Activated CD4-positive, alpha-beta T cell treated with anti-CD3 and anti-CD28 coated beads, Interleukin-2, amount 10 ng/mL, durations not matched to agents 24 days and 14 days (primary cell): ENCODE measurements at places on chromosomes 2 and 18. TPM values are rescaled to one million over a fixed set of nuclear protein-coding genes. Genes with fewer than 3 reads are reported as not detected.
A peak's percentile ranks its signal among the peaks of the same experiment; 100 is the strongest.

- DNase-seq = no peak
Observed at GRCh38 chr2:135563793-135564192, 32.5 kb downstream of the R3HDM1 start.

- no peak for DNase-seq
Observed at GRCh38 chr2:86703704-86704361, 16.3 kb upstream of the RMND5A start.

DNA sequence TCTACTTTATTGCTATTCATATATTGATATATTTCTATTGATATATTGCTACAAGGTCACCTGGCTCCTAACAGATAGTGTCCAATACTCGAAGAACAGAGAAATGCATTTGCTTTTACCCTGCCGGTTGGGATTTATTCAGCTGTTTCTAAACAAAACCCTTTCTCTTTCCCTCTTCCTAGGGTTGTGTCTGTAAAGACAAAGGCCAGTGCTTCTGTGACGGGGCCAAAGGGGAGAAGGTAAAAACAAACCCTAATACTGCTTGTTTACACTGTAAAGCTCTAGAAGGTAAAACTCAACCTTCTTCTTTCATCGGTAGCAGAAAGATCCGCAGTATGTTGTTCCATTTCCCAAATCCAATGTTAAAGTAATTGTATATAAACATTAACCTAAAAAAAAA is 73.4 kb downstream of the COL4A3 start:
- DNase-seq = no peak

GRCh38 chr18:63292831-63293683 is 26.5 kb downstream of the BCL2 start:
- DNase-seq = no peak

DNA sequence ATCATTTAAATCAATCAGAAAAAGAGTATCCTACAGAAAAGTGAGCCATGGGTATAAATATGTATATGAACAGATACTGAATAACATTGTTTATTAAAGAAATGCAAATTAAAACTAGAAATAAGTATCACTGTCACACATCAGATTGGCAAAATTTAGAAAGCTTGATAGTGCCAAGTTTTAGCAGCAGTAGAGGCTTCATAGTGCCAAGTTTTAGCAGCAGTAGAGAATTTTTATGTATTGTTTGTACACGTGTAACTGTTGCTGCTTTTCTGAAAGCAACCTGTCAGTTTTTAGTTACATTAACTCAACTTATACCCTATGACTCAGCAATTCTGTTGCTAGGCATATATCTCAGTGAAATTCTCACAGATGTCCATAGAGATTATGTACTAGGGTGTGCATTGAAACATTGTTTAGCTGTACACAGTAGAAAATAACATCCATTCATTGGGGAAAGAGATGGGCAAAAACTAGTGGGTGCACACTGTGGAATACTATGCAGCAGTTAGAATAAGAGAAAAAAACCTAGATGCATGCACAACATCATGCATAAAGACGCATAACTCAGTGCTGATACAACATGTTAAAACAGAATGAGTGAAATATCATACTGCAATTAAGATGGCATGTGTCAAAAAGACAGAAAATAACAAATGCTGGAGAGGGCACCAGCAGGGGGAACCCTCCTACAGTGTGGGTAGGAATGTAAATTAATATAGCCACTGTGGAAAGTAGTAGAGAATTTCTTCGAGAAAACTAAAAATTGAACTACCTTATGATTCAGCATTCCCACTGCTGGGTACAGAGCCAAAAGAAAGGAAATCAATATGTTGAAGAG is 294.5 kb upstream of the NT5C1B start:
- no peak for DNase-seq

DNA sequence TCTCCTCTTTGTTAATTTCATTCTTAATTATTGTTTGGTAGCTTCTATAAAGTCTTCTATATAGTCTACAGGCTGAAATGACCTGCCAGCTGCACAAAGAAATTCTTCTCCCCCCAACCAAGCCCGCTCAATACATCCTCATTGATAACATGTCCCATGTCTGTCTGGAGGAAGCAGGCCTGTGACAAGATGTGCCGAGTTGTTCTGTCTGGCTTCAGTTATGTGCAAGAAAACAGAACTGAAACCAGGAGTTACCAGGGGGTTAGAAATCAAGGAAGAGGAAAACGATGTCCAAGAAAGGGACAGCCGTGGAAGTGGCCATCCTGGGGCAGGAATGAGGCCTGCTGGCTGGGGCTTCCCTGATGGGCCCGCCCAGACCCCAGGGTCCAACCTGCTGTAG is 57.6 kb downstream of the MTCL1 start:
- DNase-seq = no peak

DNA sequence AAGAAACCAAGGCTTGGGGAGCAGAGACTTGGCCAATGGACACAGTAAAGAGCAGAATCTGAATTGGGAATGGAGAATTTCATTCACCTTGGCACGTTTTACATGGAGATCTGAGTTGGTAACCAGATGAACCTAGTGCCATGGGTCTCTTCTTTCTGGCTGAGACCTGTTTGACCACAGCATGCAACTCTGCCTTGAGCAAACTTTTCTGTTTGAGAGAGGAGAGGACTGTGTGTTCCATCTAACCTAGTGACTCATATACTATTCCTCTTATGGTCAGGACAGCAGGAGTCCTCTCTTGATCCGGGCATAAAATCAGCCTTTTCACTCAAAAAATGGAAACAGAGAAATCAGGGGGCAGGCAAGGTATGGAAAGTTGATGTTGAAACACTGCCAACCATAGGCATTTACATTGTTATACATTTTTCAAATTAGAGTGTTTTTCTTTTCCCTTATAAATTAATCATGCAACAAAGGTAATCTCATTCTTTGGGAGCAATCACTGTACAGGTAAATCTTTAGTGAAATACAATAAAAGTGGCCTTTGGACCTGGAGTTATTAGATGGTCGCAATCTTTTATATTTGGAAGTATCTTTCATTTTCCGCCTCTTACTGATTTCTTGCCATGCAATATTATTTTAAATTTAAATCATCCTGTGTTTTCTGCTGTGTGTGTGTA is 86.7 kb downstream of the NRP2 start:
- DNase-seq = no peak

DNA sequence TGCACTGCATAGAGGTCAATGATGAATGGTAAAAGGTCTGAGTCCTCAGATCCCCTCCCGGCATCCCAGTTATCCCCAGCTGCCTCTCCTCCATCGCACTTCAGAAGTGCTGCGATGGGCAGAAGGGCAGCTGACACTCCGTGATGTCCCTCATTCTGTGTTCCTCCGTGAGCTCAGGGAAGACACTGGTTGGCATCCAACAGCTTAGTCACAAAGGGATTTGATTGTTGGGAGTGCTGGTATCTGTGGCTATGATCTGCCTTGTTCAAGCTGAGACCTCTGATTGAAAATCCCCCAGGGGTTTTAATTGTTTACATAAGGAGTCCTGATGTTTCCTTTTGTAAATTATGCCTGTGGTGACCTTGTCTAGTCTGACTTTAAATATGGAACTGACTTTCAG is 19.0 kb upstream of the SAG start:
- DNase-seq = no peak

DNA sequence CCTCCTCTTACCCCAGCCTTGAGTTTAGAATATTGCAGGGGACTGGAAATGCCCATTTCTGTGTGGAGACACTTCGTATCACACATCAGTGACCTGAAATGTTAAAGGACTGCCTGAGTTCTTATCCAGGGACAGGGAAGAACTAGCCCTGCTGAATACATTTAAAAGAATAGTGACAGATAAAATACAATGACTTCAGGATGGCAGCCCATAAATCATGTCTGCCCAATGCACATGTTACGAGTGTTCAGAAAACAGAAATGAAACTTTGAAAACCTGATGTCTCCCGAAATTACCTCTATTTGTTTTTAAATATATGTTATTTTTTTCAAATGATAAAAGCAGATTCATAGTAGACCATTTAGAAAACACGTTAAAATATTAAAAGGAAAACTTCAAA is 22.3 kb upstream of the RAB12 start:
- DNase-seq = no peak

DNA sequence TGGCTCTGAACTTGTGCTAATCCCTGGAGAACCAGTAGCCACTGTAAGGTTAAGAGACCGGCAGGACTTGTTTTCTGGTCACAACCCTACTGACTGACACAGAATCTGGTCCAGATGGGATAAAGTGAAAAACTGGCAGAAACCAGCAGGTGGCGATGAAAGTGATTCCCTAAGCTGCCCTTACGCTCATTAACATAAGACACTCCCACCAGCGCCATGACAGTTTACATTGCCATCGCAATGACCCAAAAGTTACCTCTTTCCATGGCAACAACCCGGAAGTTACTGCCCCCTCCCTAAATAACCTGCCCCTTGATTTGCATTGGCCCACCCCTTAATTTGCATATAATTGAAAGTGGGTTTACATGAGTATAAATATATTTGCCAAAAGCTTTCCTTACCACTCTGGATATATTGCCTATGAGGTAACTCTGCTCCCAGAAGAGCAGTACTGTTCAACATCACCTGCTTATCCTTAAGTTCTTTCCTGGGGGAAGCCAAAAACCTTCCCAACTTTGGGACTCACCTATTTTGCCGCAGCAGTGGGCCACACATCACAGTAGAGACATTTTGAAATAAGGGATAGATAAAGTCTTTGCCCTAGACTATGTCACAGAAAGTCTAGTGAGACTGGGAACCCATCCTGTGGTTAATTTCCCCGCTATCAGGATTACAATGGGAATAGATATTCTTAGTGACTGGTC is 35.8 kb upstream of the AFF3 start:
- DNase-seq = peak; percentile 62

DNA sequence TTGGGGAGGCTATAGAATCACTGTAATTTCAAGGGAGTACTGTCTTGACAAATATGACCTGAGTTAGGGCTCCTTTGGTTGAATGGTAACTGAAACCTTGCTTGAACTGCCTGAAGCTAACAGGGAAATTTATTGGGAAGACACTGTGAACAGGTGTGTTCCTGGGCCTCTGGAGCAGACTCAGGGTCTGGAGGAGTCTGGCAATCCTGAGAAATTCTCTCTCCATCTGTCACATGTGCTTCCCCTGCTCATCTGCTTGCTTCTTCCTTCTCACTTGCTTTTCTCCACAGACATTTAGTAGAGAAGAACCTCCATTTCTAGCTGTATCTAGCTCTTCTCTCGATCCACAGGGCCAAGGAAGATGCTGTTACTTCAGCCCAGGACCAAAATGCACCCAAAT is 476.5 kb downstream of the LRP1B start:
- no peak for DNase-seq

- DNase-seq = peak; percentile 95
Observed at GRCh38 chr2:85826990-85827878, 61.6 kb downstream of the ST3GAL5 start.

DNA sequence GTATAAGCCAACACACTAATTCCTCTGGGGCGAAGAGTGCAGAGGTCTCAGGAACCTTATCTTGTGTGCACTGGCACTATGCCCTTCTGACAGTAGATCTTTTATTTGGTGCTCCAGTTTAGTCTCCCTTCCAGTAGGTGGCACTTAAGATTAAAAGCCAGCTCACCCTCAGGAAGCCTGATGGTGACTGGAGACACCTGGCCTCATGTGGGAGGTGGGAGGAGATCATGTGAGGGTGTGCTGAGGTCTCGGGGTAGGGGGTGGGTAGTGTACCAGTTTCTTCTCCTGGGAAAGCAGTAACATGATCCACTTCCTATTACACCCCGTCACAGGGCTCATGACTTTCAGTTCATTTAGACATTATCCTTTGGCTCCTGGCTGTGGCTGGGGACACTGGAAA is 654.9 kb downstream of the ADCYAP1 start:
- no peak for DNase-seq

DNA sequence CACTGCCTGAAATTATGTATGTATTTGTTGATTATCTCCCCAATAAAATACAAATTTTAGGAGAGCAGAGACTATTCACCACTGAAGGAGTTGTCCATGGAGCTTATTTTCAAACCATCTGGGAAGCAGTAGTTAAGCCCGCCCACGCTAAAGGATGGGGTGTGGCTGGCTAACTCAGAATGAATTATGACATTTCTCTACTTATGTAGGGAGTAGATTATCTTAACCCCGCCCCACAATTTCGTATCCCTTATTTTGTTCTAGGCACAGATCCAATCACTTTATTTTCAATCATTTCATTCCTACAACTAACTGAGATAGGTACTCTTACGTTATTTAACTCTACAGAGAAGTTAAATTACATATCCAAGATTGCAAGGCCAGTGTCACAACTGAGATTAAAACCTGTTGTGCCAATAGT is 1.4 kb upstream of the LAPTM4A start:
- no peak for DNase-seq

DNA sequence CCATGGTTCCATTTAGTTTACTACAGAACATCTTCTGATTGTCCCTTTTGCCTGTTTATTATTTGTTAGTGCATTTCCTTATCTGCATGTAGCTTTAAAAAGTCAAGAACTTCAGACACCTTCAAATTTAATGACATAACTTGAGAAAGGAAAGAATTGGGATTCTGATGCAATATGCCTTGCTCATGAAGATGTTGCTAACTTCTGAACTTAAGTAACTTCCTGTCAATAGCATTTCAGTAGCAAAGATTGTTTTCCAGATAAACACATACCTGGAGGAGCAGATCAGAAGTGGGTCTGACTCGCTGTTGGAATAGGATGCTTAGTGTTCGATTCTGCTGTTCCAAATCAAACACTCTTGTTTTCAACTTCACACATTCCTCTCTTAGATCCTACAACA is 190.2 kb upstream of the LYPD1 start:
- no peak for DNase-seq

DNA sequence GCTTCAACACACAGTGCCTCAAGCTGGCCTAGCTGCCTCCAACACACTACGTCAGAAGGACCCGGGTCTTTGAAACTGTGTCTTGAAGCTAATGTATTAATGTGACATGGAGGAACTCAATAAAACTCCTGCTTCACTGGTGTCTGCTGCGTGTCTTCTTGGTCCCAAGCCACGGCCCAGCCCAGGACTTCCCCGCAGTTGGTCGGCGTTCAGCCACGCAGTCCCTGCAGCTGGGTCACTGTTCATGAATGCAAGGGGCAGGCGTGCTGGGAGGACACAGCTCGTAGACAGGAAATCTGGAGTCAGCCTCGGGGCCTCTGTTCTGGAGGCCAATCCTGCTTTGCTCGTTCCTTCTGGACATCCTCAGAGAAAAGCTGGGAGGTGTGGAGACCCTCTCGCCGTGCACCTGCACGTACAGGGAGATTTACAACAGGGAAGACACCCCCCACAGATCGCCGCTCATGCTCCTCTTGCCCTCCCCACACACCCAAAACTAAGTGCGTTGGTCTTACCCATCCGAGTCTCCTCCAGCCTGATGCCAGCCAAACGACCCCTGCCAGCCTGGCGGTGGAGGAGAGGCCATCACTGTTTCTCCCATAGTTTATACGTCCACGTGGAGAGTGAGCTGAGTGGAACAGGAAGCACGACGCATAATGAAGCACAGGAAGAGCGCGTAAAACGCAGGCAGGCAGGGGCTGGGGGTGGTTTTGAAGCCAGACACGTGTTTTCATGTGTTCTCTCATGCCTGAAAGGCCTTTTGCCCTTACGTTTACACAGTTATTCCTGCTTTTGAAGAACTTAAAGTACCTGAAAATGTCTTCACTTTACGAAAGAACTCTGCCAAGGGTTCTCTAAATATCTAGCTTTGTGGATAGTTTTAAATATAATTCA is 39.7 kb downstream of the ADI1 start:
- DNase-seq = no peak

Gene SPC25
- total RNA-seq = 22.5 and 22.8 TPM in 2 replicates

Gene MARCHF4
- total RNA-seq = not detected in 2 replicates
